ENCODE measurements at places on chromosomes 13 and 19.
A peak's percentile ranks its signal among the peaks of the same experiment; 100 is the strongest.

DNA sequence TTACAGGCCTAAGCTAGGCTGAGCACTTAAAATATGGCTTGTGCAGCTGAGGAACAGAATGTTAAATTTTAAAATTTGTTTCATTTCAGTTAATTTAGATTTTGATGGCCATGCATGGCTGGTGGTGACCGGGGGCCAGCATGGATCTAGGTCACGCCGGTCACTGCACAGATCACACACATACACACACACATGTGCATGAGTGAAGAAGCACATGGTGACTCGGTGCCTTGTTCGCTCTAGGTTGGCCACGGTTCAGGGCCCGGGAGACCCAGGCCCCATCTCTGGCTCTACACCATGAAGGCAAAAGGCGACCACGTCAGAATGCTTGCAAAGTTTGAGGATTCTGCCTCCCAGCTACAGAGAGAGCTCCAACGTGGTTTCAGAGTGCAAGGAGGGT, 28.0 kb downstream of the ZFR2 start:
- no peak for DNase-seq

GRCh38 chr13:48731957-48732569, 78.3 kb downstream of the CYSLTR2 start:
- no peak for DNase-seq

DNA sequence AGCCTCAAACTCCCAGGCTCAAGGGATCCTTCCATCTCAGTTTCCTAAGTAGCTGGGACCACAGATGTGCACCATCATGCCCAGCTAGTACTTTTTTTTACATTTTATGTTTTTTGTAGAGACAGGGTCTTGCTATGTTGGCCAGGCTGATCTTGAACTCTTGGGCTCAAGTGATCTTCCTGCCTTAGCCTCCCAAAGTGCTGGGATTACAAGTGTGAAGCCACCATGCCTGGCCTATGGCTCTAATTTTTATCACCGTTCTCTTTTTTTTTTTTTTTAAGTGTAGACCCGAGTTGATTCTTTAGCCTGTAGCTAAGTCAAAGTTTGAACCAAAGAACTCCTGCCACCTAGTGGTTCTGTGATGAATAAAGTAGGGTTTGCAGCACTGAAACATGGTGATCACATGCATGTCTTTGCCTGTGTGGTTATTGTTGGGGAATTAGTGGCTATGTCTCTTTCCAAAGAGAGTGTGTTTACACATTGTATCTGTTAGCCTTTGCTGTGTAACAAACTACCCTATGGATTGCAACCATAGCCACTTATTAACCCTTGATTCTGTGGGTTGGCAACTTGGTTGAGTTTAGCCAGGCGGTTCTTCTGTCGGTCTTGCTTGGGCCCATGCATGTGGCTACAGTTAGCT, 11.6 kb downstream of the NFILZ start:
- DNase-seq = peak; percentile 29

GRCh38 chr19:8615813-8616596, 5.5 kb upstream of the ADAMTS10 start:
- no peak for DNase-seq

DNA sequence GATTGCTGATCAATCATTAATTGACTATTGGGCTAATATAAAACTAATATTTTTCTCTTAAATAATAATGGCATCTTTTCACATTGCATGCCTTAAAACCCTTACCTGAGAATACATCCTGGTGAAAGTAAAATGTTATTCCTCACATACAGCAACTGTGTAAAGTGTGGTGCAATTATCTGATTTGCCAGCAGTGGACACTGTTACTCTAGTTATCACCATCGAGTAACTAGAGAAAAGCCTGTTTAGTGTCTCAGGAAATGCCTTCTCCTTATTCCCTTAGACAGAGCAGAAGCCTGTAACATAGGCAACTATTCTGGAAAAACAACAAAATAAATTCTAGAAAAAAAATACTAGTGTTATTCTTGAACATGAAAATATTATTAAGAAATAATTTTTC, 459.8 kb downstream of the FGF14 start:
- peak; percentile 33 for DNase-seq

DNA sequence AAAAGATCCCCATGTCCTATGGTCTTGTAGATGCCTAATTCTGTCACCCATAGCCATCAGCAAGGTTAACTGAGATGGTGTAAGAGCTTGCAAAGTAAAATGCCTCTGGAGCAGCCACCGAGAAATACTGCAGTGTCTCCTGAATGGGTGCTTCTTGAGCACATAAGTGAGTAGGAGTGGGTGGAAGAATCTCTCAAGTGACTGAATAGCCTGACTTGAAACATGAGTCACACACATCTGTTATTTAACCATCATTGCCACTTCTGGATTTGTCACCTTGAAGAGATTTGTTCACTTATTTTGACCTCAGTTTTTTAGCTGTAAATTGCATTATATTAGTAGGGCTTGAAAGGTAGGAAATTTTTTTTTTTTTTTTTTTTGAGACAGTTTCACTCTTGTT, 2.3 kb downstream of the ZNF714 start:
- no peak for DNase-seq

DNA sequence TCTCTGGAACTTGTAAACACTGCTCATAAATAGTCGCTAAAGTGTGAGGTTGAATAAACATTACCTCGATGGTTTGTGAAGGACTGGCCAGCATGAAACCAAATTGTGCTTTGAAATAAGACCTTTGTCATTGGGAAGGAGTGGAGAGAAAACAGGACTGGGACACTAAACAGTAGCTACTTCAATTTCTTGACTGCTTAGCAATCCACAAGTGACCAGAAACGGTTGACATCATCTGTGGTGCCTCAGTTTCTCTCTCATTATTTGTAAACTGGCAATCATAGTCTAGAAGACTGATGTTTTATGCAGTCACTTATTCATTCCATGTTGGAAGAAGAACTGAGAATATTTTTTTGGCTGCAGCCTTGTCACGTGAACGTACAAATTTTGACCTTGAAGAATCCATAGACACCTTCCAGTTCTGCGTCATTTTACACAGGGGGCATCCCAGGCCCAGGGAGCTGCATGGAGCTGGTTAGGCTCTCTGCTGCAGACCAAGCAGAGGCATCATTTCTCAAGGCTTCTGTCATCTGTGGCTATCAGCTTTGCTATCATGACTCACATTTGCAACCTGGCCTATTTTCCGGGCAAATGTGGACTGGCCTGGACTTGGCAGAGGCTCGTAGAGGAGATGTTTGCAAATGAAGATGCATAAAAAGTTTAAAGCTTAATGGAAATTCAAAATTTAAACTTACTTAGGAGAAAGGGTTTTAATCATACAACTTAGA, 391.8 kb downstream of the FGF9 start:
- DNase-seq = no peak

- DNase-seq = no peak
Observed at GRCh38 chr13:95604556-95604915, 40.0 kb downstream of the DZIP1 start.

GRCh38 chr19:11693505-11694499, 44.9 kb downstream of the ZNF823 start:
- peak; percentile 87 for DNase-seq

DNA sequence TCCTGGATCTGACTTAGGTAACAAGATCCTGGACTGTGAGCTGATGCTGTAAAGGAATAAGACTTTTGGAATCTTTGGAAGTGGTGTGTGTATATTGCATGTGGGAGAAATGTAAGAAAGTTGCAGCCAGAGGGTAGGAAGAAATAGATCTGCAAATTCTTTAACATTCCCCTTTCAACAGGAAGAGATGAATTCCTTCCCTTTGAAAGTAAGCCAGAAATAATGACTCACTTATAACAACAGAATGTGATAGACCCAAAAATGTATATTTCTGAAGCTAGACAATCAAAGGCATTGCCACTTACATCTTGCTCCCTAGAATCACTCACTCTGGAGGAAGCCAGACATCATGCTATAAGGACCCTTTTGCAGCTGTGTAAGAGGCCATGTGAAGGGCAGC, 9.8 kb upstream of the SIAH3 start:
- DNase-seq = no peak

DNA sequence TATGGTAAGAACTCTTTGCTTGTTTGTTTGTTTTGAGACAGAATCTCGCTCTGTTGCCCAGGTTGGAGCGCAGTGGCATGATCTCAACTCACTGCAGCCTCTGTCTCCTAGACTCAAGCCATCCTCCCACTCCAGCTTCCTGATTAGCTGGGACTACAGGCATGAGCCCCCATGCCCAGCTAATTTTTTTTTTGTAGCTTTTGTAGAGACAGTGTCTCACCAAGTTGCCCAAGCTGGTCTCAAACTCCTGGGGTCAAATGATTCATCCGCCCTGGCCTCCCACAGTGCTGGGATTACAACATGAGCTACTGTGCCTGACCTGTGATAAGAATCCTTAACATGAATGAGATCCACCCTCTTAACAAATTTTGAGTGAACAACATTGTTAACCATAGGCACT, 183.9 kb upstream of the TSHZ3 start:
- DNase-seq = no peak

GRCh38 chr13:111337206-111337605, 16.8 kb downstream of the TEX29 start:
- peak; percentile 88 for DNase-seq

DNA sequence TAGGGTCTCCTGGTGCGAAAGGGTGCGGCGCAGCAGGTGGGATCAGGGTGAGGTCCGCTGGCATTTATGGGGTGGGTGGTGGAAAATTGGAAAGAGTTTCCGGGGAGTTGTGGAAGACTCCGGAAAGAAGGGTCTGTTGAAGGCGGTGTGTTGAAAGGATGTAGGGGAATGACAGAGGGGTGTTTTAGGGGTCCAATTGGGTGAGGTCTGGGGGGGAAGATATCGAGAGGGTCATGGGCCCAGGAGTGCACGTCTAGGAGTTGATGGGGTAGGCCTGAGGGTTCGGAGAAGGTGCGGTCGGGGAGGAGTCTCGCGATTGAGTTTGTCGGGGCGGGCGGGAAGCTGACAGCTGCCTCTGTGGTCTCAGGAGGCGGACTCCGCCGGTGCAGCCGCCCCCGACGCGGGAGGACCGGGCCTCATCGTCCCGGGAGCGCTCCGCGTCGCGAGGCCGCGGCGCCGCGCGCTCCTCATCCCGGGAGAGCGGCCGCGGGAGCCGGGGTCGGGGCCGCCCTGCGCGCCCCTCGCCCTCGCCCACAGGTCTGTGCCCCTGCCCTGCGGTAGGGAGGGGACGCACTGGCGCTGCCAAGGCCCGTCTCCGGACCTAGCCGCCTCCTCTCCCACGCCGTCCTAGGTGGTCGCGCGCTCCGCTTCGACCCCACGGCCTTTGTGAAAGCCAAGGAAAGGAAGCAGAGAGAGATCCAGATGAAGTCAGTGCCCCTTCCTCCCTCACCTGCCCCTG, 7.0 kb downstream of the PGLYRP1 start:
- DNase-seq = no peak

- DNase-seq = no peak
Observed at GRCh38 chr13:83881140-83881684, 1.1 kb downstream of the SLITRK1 start.

GRCh38 chr13:80040981-80041317, 300.0 kb downstream of the SPRY2 start:
- no peak for DNase-seq

- no peak for DNase-seq
Observed at GRCh38 chr13:19817510-19818158, 34.9 kb upstream of the PSPC1 start.
